ENCODE measurements at places on chromosomes 2 and 18.

GRCh38 chr2:1026141-1026540 lies 75.5 kb downstream of the SNTG2 start:
- no peak for DNase-seq

GRCh38 chr2:152581360-152581759 lies 135.9 kb downstream of the PRPF40A start:
- no peak for DNase-seq

DNA sequence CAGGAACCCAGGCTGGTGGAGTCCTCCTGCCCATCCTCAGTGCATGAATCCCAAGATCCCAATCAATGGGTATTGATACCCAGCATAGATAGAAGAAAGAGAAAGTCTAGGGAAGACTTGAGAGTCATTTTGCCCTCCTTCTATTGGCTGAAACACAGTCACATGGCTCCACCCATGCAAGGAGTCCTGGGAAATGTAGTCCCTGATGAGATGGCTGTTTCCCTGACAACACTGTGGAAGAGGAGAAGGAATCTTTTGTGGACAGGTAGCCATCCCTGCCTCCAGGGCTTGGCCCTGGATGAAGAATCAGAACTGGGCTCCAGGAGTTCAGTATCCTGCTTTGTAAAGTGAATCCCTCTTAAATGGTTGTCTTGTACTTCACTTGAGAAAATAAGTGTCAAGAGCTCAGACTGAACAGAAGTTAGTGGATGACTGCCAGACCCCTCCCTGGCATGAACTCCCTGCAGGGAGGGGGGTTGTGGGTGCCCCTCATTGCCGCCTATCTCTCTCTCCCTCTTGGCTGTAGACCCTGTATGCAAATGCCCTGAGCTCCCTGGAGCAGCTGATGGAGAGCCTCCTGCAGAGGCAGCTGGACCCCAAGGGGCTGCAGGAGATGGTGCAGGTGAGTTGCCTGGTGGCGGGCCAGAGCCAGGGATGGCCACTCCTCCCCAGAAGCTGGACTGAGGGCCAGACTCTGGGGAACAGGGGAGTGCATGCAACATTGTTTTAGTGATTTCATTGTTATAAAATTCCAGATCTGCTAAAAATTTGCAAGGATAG lies 36.1 kb downstream of the MROH2A start:
- no peak for DNase-seq

DNA sequence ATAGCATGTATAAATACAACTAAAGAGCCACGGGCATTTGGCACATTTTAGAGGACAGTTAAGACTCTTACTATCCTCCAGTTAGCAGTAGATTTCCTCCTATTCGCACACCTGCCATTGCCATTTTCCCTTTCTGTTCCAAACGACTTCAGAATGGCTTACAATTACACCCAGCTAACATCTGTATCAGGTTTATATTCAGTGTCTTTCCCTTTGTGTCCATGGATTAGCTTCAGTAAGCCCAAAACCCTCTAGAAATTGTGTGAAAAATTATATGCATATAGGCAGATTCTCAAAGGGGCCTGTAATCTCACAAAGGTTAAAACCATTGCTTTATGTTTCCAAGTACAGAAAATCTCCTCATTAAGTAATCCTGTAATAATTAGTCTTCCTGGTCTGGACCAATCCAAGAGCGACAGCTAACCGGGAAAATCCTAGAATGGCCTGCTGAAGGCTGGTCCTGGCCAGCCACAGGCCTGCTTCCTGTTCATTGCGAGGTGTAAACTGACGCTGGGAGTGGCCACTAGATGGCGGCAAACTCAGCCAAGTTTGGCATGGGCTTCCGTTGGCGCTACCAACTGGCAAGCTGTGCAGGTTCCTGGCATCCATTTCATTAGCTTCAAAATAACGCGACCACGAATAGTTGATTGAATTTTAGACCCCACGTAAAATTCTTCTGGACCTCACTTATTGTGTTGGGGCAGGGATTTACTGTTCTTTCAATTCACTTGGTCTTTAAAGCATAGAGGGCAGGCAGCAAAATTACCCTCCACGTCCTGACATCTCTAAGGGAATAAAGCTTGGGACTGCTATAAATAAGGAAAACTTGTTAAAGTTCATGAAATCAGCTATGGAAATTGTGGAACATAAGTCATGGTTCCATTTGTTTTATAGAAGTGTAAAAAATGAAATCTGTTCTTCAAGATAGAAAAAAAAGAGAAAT lies 17.1 kb downstream of the ARHGAP25 start:
- DNase-seq, result peak; percentile 86

- no peak for DNase-seq
Observed at GRCh38 chr2:110113961-110114591, 1.5 kb downstream of the MALL start.

- DNase-seq, result no peak
Observed at GRCh38 chr2:229572507-229573271, 141.7 kb downstream of the DNER start.

Measured in activated naive CD4-positive, alpha-beta T cell (primary cell).